B cell (primary cell): ENCODE measurements at places on chromosomes 5 and 9. TPM values are rescaled to one million over a fixed set of nuclear protein-coding genes. Genes with fewer than 3 reads are reported as not detected.

The CAMK4 gene
- polyA plus RNA-seq, result 0.78 and 2.6 TPM in 2 replicates

The PTGS1 gene
- polyA plus RNA-seq, result 14.6 and 15.3 TPM in 2 replicates

The PCDHB12 gene
- polyA plus RNA-seq, result not detected in 2 replicates

The SLC46A2 gene
- polyA plus RNA-seq, result 0.06 and 0.18 TPM in 2 replicates

The WDR70 gene
- 12.8 and 18.1 TPM in 2 replicates for polyA plus RNA-seq

- DNase-seq, result no peak
Observed at GRCh38 chr9:98986866-98987651, 43.4 kb downstream of the COL15A1 start.

DNA sequence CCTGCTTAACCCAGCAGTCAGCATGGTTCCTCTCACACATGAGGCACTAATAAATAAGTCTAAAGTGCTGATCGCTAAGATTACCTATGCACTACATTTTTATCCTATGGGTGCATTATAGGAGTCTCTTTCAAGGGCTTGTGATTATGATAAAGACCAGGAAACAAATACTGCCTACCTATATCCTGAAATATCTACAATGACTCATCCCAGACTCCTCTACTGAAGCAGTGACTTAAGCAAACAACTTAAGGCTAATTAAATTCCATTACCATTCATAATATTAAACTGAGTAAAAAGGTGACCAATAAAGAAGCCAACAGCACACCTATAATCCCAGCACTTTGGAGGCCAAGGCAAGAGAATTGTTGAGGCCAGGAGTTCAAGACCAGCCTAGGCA lies 338.4 kb downstream of the DNAH5 start:
- no peak for DNase-seq

- no peak for DNase-seq
Observed at GRCh38 chr9:116323571-116323970, 170.0 kb downstream of the PAPPA start.

- DNase-seq, result no peak
Observed at GRCh38 chr5:61738446-61738845, 406.4 kb downstream of the ZSWIM6 start.

DNA sequence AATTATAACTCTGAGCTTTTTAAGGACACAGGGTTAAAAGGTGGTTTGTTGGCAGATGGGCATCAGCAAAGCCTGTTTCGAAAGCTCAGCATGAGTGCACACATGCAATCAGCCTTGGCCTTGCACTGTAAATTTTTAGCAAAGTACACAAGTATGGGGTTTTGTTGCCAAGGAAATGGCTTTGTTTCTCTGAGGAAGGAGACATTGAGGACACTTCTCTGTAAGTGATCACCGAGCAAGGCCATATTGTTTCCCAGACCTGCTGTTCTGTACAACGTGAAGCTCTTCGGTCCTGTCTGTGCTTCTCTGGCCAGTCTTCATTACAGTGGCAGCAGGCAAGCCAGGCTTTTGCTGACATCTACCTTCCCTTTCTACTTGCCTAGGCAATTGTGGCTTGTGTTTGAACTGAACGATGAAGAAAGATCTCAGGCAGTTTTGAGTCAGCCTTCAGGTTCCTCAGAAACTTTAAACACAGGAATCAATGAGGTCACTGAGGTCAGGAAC lies 27.9 kb upstream of the GLRX start:
- DNase-seq, result no peak

DNA sequence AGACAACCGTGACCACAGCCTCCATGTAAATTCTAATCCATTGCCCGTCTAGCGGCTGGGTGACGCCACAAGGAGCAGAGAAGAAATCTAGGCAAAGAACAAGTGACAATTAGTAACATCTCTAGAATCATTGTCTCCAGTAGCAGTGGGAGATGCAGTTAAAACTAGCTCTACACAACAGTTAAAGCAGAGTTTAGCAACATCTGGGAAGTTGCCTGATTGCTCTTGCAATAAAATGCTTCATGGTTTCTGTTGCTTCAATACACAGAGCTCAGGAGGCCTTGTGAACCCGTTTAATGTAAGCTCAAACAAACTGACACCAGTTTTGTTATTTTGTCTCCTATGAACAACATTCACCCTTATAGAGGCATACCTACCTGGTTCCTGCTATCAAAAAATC lies 369.8 kb upstream of the PDE4D start:
- no peak for DNase-seq

GRCh38 chr5:178324481-178325310 lies 92.1 kb upstream of the PHYKPL start:
- DNase-seq, result peak; percentile 36

DNA sequence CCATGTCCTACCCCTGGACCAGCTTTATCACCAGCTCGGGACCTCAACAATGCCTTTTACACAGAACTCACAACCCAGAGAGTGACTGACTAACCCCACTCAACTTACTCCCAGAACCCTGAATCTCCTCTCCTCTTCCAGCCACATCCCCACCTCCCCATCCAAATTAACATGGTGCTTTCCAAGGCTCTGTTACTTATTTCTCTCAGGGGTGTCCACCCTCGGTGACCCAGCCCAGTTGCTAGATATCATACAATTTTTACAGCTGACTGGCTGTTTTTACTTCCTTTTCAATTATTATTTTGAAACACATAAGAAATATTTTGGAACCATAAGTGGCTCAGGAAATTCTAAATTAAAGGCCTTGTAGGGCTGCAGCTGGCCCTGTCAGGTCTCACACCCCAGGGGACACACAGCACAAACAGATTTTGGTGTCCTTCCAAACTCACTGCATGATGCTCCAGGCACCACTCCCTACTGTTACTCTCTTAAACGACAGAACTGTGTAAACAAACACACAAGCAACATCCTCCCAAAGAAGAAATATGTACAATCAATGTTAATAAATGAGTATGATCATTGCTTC lies 180.6 kb downstream of the ADAMTS12 start:
- DNase-seq, result no peak
